ENCODE measurements at places on chromosomes 13 and 19. TPM values are rescaled to one million over a fixed set of nuclear protein-coding genes. Genes with fewer than 3 reads are reported as not detected.

Gene PPAN
- total RNA-seq = 42.7 TPM

Gene ZNF491
- 3.4 TPM for total RNA-seq

Gene LENG8
- 46.1 TPM for total RNA-seq

Gene CGB2
- total RNA-seq = not detected

Gene KLK12
- not detected for total RNA-seq

Gene NAPSA
- total RNA-seq = 0.11 TPM

Gene ZNF763
- 0.55 TPM for total RNA-seq

Gene GPR42
- not detected for total RNA-seq

Gene COX7A1
- 4.5 TPM for total RNA-seq

Gene IL4I1
- 1.3 TPM for total RNA-seq

Gene TNFRSF19
- total RNA-seq = 11.9 TPM

Gene TMPRSS9
- total RNA-seq = not detected

Gene RFX1
- total RNA-seq = 3.9 TPM

Gene GARIN5A
- total RNA-seq = not detected

Gene PRTN3
- not detected for total RNA-seq

Gene CADM4
- total RNA-seq = 1.2 TPM

Gene TEAD2
- total RNA-seq = 13.7 TPM

All from uterine smooth muscle cell (primary cell).